DMS79 treated with DMSO at 0.1 percent for 48 hours (cell line): ENCODE measurements at places on chromosomes 16 and 17.

- no peak for DNase-seq
These were observed 31.3 kb downstream of the PEMT start for GRCh38 chr17:17560167-17560566.

DNA sequence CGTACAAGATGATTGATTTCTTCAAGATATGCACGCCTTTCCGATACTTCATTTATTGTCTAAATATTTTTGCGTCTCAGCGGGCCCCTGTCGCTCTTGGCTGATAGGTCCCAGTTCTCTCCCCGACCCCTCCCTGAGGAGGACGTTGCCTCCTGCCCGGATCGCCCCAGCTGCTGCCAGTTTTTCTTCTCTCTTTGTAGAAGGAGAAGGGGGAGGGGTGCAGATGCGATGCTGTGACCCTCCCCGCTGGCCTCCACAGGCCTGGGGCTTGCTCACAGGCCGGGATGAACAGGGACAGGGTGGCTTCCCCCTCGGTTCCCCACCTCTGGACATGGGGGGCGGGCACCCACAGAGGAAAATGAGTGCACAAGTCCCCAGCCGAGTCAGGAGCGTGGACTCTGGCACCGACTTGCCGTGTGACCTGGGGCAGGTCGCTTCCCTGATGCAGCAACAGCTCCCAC, 53.6 kb upstream of the ZC3H18 start:
- DNase-seq: no peak

DNA sequence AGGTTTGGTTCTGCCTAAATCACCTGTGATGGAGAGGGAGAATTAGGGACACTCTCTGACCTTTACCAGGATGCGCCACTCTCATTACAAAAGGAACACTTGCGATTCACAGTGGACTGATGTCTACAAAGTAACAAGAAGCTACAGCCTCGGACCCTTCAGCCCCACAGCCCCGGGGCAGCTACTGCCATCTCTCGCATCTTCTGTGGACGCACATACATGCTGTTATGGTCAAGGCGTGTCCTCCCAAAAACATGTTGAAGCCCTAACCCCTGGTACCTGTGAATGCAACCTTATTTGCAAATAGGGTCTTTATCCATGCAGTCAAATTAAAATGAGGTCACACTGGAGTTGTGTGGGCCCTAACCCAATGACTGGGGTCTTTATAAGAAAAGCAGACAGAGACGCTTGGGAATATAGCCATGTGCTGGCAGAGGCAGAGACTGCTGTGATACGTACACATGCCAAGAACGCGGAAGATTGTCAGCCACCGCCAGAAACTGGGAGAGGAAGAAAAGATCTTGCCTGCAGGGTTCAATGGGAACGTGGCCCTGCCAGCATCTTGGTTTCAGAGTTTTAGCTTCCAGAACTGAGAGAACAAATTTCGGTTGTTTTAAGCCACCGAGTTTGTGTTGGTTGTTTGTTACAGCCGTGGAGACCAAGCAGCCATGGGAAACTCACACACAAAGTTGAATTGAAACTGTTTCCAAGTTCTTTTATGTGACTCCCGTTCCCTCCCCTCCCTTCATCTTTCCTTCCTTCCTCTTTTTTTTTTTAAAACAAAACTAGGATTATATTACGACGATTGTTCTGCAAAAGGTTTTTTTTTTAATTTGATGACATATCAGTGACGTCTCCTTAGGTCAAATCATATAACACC, 23.1 kb downstream of the ATP2C2 start:
- DNase-seq: no peak

GRCh38 chr17:65345261-65346005, 208.3 kb downstream of the RGS9 start:
- no peak for DNase-seq

GRCh38 chr17:66724581-66725341, 110.2 kb upstream of the CACNG5 start:
- DNase-seq: peak; percentile 21

DNA sequence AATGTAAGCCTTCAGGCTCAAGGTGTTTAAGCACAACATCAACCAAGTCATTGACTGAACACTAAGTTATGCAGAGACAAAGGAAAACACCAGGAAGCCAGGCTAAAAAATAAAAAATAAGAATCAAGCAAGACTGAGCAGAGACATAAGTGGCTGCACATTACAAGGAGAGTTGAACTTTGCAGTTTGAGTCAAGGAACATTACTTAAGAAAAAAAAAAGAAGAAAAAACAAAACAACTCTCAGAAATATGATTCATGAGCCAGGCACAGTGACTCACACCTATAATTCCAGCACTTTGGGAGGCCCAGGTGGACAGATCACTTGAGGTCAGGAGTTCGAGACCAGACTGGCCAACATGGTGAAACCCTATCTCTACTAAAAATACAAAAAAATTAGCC, 168.1 kb downstream of the C16orf95 start:
- no peak for DNase-seq

DNA sequence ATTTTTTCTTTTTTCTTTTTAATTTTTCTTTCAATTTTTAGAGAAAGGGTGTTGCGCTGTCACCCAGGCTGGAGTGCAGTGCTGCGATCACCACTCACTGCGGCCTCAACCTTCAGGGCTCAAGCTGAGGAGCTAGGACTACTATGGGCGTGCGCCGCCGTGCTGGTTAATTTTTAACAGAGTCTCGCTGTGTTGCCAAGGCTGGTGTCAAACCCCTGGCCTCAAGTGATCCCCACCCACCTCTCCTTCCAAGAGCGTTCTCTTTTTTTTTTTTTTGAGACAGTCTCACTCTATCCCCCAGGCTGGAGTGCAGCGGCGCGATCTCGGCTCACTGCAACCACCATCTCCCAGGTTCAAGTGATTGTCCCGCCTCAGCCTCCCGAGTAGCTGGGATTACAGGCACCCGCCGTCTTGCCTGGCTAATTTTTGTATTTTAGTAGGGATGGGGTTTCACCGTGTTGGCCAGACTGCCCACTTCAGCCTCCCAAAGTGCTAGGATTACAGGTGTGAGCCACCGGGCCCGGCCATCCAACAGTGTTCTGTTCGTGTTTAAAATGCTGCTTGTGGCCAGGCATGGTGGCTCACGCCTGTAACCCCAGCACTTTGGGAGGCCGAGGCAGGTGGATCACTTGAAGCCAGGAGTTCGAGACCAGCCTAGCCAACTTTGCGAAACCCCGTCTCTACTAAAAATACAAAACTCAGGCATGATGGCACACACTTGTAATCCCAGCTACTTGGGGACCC, 14.5 kb upstream of the RPL13 start:
- DNase-seq: no peak

DNA sequence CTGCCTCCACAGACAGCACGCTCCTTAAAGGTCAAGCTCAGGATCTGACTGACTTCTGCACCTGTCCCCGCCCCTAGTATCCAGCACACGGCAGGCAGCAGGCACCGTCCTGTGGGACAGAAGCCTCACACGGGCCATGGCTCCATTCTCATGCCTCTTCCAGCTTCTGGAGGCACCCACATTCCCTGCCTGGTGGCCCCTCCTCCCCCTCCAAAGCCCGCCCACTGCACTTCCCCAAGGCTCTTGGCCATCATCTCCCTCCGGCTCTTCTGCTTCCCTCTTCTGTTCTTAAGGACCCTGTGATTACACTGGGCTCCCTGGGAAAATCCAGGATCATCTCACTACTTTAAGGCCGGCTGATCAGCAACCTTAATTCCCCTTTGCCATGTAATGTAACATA, 3.5 kb downstream of the CANT1 start:
- DNase-seq: no peak
